Anterior cingulate cortex (tissue), 58 donors: ENCODE measurements at places on chromosomes 7 and 10.

DNA sequence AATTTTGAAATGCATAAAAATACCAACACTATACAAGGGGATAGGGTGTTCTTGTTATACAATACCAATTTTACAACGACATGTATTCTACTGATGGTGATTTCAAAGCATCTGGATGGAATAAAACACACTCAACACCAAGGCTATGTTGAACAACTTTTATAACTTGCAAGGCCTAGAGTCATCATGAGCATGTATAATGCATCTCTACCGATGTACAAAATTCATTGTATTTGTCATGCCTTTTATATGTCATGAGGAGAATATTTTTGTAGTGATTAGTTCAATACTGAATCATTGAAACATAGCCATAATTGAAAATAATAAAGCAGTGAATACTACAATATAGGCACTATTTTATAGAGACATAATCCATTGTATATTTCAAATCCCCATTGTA, 160.2 kb downstream of the ETV1 start:
- DNase-seq: no peak

DNA sequence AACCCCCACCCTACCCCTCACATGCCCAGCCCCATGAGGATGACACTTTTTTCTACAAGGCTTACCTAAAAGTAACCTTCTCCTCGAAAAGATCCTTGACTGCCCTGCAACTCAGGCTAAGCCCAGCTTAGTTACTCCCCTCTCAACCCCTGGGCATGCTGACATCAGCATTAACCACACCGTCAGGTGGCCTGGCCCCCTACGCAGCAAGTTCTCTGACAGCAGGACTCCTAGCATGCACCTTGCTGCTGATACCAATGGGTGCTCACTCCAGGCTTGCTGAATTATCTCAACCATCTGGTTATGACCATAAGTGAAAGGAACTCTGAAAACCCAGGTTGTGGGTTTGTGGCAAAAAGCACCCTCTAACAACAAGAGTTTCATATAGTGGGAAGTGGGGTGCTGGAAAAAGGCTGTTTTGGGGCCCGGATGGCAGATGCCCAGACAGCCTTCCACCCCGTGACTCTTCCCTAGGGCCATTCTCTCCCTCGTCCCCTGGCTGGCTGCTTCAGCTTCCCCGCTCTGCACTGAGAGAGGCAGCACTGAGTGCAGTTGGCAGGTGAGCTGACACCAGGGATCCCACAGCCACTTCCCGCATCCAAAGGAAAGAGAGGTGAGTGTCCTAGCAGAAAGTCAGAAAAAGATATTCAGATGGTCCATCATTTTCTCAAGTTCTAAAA, 518.9 kb downstream of the KCNMA1 start:
- no peak for DNase-seq

DNA sequence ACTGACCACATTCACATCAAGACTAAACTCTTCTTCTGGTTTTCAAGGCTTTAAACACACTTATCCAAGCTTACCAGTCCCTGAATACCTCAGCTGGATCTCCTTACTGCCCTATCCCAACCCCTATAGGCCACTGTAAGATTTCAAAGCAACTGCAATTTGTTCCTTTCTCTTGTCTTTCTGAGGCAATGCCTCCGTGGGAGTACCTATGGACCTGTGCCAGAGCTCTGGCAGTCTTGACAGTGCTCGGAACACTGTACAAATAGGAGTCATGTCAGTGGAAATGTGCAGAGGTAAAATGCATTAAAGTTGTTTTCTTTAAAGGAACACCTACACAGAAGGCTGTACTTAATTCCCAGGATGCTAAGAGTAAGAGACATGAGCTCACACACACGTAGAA, 124.7 kb downstream of the CNOT4 start:
- no peak for DNase-seq

- DNase-seq: no peak
Measured at GRCh38 chr10:112269266-112269665, 13.9 kb upstream of the TECTB start.

GRCh38 chr7:131532570-131533091, 23.8 kb downstream of the PODXL start:
- no peak for DNase-seq

DNA sequence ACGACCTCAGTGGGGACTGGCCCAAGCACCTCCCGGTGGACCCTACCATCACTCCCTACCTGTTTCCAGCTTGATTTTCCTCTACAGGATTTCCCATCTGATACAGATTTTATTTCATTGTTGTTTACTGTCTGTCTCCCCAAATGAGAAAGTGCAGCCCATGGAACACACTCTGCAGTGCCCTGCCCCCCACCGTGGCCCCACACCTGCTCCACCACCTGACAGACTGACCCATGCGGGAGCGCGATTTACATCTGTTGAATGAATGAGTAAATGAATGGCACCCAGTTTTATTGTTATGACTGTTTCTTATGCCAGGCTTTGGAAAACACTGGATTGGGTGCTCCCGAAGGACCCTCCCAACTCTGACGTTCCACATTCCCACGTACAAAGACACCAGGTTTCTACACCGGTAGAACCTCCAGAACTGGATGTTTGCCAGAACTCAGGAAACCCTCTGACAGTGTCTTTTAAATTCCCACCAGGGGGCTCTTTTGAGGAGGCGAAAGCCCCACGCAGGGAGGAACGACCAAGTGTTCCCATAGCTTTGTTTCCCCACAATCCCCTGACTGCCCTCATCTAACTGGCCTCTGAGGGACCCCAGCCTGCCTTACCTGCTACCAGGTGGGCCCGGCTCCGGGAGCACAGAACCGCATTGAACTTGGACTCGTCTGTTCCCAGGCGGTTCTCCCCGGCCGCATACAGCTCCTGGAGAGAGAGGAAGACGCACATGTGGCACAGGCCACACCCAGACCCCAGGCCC, 29.0 kb downstream of the PLAC9 start:
- no peak for DNase-seq

- DNase-seq: no peak
Measured at GRCh38 chr10:21039721-21040120, 142.6 kb upstream of the NEBL start.

DNA sequence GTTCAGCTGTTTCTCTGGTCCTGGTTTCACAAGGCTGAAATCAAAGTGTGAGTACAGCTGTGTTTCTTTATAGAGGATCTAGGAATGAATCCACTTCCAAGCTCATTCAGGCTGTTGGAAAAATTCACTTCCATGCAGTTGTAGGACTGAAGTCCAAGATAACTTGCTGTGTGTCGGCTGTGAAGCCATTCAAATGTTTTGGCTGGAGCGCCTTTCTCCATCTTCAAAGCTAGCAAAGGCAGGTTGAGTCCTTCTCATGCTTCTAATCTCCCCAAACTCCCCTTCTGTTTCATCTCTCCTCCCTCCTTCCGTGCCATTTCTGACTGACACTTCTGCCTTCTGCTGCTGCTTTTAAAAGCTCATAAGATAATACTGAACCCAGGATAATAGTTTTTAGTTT, 1195.4 kb upstream of the LRRN3 start:
- DNase-seq: no peak

GRCh38 chr10:1240341-1240775, 184.2 kb downstream of the WDR37 start:
- DNase-seq: no peak

DNA sequence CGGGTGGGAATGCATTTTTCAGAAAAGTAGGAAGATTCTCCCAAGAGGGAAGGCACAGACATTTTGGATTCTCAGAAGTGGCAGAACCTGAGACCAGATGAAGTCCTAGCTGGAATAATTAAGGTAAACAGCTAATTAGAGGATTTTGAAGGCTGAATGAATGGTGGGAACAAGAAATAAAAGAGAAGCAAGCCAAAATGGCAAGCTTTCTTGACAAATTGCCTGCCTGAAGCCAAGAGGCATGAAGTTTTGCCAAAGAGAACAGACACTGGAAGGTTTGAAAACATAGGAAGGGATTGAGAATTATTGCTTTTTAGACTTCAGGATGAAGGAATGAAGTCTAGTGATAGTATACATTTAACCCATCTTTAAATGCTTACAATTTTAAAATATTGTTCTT, 115.0 kb upstream of the SEM1 start:
- DNase-seq: no peak

- DNase-seq: no peak
Measured at GRCh38 chr7:97012365-97013133, 7.2 kb downstream of the DLX6 start.

- peak; percentile 51 for DNase-seq
Measured at GRCh38 chr10:96765406-96766240, 45.3 kb upstream of the PIK3AP1 start.

DNA sequence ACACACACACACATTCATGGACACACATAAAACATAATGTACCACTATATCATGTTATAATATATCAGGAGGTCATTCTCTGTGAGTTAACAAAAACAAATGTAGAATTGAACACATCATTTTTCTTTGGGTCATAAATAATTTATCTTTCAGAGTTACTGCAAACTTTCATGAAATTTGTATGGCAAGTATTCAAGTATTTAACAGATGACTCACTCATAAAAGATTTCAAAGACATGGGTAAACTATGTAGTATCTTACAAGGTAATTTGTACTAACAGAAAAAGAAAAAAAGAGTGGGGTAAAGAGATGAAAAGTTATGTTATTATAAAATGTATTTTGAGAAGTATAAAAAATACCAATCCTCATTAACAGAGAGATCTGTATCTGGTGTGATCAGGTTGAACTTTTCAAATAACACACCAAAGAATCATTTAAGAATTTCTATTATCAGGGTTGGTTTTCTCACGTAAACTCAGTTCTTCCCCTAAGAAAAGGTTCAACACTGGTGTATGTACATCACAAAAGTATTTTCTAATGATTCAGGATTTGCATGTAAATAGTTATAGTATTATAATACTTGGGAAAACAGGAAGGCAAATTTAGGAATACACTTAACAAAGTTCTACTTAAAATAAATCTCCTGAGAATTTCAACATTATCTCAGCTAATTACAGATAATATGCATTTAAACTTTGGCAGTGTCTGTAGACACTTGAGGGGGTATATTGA, 933.1 kb upstream of the LRRN3 start:
- DNase-seq: no peak

DNA sequence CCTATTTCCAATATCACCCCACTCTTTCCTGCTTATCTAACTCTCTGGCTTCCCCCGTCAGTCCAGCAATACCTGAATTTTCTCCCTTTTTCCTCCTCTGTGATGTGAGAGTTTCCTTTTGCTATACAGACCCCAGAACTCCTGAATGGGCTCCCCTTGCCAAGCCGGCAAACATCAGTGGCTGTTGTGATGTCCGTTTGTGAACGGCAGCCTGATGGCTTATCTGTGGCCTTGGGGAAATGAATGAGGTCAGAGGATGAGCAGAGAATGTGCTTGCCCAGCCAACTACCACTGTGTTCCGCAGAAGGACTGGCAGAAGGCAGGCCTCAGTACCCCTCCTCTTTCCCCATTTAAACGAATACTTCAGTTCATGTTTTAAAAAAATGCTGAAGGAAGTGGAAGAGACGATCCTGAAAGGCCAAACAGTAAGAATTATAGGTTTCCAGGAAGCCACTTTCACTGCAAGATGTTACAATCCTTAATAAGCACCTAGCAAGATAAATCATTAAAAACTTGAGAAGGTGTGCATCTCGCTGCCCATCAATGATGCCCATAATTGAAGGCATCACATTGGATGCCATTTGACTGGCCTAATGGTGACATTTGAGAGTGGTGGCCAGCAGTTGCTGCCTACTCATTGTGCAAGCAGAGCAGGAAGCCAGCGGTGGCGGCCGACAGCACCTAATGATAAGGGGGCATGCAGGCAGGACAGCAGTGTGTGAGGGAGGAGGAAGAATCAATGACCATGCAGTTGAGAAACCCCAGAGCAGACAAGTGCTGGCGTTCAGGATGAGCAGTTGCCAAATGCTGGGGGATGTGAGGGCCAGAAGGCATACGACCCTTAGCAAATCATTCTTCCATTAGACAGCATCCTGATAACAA, 31.5 kb downstream of the SLC18A2 start:
- DNase-seq: no peak

GRCh38 chr7:32942415-32943251, 14.6 kb upstream of the FKBP9 start:
- no peak for DNase-seq

DNA sequence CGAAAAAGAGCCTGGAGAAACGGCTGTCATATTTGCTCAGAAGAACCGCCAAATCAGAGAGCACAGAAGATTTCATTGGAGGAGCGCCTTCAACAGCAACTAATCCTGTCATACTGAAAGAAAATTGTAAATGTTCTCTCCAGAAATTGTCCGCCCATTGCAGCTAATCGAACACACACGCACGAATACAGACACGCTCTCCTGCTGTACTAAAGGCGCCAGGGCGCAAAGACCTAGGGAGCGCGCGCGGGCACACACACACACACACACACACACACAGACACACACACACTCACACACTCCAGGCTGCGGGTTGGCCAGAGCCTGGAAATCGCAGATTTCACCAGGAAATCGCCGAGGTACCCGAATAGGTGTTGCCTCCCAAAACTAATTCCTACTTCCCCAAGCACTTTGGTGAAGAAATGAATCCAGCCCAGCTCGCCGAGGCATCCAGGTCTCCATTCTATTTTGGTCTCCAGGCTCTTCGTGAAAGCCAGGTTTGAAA, at the start of gene CHRM2:
CHRM2 (plus strand) TSS at position 157 of the 505 bp plus-strand sequence. CDS start 146,214 bp downstream, outside the sequence.
- DNase-seq: peak; percentile 12

DNA sequence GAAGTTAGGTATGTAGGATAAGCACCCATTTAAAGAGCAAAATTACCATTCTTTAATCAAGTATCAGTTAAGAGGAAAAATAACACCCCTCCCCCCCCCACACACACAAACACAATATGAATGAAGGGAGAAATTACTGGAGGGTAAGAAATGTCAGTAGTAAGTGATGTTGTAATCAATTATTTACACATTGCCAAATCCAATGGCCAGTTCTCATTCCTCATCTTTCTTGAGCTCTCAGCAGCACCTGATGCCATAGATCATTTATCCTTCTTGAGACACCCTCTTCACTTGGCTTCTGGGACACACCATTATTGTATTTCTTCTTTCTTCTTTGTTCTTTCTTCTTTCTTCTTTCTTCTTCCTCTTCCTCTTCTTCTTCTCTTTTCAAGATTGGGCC, 33.7 kb upstream of the FAM3C start:
- DNase-seq: no peak

GRCh38 chr7:105719395-105719794, 138.1 kb upstream of the EFCAB10 start:
- no peak for DNase-seq

- no peak for DNase-seq
Measured at GRCh38 chr10:72105710-72106109, 17.4 kb upstream of the SPOCK2 start.

DNA sequence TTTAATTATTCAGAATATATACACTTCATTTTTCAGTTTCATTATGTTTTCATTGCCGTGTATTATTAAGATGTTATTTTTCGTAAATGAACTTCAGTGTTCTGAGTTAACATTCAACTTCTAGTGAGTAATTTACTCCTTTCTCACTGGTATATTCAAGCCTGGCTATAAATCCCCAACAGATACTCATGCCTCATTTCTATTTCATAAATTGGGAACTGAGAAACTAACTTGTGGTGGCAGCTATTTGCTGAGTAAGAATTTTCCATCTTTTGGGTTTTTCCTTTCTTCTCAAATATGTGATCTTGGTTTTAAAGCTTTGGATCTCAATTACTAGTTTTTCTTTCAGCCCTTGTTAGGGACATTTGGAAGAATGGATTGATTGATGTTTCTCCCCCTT, 281.1 kb downstream of the CDK14 start:
- DNase-seq: no peak
